ENCODE measurements at places on chromosomes 4 and X.

- DNase-seq, result no peak
Measured at GRCh38 chr4:26955241-26955640, 94.6 kb downstream of the STIM2 start.

DNA sequence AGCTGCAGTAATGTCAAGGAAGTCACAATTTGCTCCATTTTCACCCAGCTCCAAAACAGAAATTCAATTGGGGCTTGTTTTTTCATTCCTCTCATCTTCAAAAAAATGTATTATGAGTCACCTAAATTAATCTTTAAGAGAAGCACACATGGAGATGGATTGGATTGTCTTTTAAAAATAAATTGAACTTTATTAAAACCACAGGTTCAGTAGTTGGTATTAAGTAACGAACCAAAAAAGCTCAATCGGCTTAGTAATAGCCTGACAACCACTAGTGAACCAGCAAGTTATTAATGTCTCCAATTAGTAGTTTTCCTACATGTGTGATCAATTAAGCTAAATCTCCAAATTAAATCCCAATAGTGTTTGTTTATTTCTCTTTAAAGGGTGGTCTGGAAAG, 283.5 kb upstream of the GIMD1 start:
- peak; percentile 46 for DNase-seq

- DNase-seq, result peak; percentile 79
Measured at GRCh38 chrX:40169193-40170101, 71.7 kb upstream of the BCOR start.

- no peak for DNase-seq
Measured at GRCh38 chrX:17535229-17535628, 160.2 kb downstream of the NHS start.

DNA sequence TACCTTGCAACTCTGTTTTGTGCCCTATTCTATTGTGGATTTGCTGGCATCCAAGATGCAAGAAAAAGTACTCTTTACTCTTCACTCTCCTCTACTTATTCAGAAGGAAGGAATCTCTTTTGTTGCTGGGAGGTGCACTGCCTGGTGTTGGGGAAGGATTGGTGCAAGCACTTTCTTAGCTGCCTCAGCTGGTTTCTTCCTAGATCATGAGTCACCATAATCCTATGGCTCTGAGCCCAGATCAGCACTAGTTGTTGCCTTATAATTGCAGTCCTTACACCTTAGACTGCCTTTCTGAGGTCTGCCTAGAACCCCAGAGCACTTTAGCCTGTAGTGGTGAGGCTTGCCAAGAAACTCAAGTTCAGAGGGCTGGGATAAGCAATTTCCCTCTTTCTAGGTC, 37.0 kb upstream of the CT83 start:
- DNase-seq, result peak; percentile 0

DNA sequence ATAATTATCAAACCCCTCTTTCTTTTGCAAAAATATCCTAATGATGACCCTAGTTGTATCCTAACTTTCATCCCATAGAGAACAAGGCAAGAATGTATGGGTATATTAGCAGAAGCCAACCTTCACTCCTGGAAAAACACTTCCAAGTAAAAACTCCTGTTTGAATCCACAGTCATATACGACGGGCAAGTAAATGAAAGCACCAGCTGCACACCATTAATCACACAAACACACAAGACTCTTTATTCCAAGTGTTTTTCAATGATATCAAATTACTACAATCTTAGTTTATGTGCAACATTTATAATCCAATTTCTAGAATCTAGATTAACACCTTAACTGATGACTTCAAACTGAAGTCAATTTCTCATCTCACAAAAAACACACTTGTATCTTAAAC, 22.9 kb downstream of the ACSL4 start:
- no peak for DNase-seq

GRCh38 chrX:45775468-45775867, 574.8 kb upstream of the DIPK2B start:
- peak; percentile 90 for DNase-seq

DNA sequence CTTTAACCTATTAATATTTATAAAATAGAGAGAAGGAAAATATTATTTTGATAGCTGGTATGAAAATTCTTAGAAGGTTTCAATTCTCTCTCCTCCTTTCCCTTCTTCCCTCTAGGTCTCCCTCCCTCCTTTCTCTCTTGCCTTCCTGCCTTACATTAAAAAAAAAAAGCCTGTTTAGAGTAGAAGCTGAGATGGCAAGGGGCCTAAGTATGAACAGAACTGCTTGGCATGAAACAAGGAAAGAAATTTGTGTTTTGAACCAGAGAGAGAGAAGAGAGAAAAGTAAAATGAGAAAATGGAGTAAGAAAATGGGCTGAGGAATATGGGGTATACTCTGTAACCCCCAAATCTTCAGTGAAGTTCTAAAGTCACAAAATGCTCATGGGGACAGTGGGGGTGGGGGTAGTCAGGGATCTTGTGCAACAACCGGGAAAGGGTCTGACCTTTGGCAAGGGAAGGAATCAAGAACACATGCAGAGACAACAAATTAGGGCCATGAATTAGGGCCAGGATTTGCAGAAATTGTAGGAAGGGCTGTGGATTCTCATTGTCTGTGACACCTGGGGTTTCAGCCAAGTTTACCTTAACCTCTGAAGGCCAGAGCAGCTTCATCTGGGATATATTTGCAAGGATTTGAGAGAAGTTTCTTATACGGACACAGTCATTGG, 30.6 kb downstream of the SUPT20HL2 start:
- no peak for DNase-seq

All from fibroblast of skin of scalp (primary cell).